CD8-positive, alpha-beta T cell (primary cell): ENCODE measurements at places on chromosomes 1 and 21. TPM values are rescaled to one million over a fixed set of nuclear protein-coding genes. Genes with fewer than 3 reads are reported as not detected.

GRCh38 chr1:17094664-17095063 lies 24.6 kb downstream of the PADI2 start:
- DNase-seq = no peak

DNA sequence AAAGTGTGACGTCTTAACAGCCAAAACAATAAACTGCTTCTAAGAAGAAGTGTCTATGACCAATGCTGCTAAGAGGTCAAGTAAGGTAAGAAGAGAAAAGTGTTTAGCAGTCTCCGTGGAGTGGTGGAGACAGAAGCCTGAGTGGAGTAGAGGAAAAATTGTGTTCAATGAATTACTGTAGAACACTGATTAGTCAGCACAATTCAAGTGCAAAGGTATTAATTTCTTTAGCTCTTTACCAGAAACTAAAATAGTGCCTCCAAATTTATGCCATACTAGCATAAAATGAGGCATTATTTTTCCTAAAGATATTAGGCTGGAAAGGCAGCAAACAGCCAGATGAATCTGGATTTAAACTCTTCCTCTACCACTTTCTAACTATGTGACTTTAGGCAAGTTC lies 56.1 kb downstream of the PIK3R3 start:
- DNase-seq = no peak

GRCh38 chr1:50974618-50974935 lies 4.5 kb downstream of the CDKN2C start:
- no peak for DNase-seq

- no peak for DNase-seq
Observed at GRCh38 chr1:65048335-65048734, 82.0 kb upstream of the JAK1 start.

DNA sequence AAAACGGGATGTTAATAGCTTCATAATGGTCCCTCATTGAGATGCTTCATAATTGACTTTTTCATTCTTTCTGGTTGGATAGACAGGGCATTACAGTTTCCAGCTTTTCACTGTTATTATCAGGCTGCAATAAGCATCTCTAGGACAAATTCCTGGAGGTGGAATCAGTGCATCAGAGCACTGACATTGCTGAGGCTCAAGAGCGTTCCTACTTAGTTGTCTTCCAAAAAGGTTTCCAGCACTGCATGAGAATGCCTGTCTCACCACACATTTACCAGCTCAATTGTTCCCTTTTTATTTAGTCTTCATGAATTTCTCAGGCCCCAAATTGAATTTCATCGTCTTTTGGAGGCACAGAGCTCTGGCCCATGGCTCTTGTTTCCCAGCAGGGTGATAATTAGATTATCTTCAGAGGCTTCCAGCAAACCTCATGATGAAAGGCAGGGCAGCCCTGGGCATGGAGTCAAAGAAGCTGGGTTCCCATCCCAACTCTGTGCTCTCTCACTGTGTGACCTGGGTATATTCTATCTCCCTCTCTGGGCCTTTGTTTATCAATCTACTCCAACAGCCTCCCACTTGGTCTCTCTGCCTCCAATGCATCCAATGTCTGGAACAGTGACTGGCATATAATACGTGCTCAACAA lies 451.4 kb downstream of the PTPRU start:
- no peak for DNase-seq

DNA sequence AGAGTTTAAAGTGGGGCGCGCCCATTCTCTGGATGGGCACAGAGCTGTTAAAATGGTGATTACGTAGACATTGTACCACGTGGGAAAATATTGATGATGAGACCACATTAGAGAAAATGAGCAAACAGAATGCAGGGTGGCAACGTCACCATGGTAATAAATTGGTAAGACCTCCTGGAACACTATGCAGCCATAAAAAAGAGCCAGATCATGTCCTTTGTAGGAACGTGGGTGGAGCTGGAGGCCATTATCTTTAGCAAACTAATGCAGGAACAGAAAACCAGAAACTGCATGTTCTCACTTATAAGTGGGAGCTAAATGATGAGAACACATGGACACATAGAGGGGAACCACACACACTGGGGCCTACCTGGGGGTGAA lies 53.5 kb upstream of the CLDN14 start:
- DNase-seq = no peak

DNA sequence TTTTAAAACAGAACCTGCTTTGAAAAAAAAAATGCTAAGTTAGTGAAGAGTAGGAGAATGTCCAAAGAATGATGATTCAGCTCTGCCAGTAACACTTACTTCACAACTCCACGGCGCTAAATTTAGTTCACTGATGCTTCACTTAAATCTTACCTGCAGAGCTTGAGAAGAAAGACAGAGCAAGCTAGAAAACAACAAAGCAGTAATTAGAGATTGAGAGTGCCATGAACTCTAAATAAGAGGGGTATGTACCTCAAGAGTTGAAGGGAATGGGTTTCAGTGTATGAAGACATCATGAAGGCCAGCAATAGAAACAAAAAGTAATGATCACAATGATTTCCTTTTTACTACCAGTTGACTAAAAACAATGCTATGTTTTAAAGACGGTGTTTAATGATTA lies 32.8 kb downstream of the EPRS1 start:
- no peak for DNase-seq

DNA sequence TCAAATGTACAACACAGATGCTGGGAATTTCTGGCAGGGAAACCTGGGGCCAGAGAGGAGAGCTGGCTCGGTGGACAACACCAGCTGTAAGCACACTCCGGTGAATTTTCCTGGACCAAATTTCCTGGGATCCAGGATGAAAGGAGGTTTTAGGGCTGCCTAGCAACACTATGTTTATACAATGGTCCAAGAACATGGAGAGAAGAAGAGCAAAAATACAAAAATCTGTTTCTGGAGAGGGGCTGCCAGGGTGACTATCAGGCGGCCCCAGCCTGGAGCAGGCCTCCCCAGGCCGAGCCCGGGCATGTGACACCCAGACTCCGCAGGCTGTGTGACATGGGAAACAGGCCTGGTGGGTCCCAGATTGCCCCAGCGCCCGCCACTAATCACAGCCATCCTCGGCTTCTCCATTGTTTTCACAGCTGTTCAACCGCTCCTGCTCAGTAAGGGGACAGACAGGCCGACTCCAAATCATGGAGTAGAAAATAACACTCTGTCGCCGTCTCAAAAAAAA lies 336.0 kb upstream of the NFIA start:
- no peak for DNase-seq

GRCh38 chr1:43660355-43660754 lies 10.4 kb downstream of the KDM4A start:
- DNase-seq = no peak

- peak; percentile 56 for DNase-seq
Observed at GRCh38 chr1:155277902-155278688, 832 bp downstream of the HCN3 start.

- peak; percentile 86 for DNase-seq
Observed at GRCh38 chr1:9689011-9689706, 37.6 kb downstream of the PIK3CD start.

GRCh38 chr1:233063462-233063861 lies 113.1 kb downstream of the NTPCR start:
- DNase-seq = no peak

DNA sequence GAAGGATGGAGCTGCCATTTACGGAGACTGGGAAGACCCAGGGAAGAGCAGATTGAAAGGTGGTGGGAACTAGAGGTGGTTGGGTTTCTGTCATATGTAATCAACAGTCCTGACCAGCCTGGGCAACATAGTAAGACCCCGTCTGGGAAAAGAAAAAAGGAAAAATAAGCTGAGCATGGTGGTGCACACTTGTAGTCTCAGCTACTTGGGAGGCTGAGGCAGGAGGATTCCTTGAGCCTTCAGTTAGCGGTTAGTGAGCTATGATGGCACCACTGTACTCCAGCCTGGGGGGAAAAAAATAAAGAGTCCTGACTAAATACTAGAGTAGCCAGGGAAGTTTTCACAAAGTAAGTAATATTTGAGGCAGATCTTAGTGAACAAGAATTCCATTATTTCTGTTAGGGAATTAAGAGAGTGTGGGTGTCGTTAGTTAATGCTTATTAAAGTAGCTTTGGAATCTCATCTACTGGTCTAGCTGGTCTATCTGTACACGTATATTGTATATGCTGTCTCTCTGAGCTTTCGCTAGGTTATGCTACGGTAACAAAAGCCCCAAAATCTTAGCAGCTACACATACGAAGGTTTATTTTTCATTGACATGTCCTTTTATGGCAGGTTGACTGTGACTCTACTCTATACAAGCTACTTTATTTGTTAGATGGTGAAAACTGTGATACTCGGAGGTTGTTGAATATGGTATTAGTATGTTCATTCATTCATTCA lies 4.4 kb downstream of the NBPF1 start:
- DNase-seq = no peak

- peak; percentile 43 for DNase-seq
Observed at GRCh38 chr1:85278853-85279314, 2.5 kb upstream of the BCL10 start.

DNA sequence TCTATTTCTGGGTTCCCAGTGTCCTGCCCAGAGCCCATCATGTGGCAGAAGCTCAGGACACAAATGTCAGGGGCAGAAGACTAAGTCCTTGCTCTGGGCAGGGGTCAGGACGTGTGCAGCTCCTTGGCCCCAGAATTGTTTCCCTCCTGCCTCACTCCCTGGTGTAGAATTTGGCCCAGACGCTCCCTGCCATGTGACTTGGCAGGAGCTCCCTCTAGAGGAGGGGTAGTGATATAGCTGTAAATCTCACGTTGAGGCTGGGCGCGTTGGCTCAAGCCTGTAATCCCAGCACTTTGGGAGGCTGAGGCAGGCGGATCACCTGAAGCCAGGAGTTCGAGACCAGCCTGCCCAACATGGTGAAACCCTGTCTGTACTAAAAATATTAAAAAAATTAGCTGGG lies 91.2 kb downstream of the UBIAD1 start:
- no peak for DNase-seq

GRCh38 chr1:59124166-59124565 lies 172.7 kb upstream of the FGGY start:
- DNase-seq = no peak

DNA sequence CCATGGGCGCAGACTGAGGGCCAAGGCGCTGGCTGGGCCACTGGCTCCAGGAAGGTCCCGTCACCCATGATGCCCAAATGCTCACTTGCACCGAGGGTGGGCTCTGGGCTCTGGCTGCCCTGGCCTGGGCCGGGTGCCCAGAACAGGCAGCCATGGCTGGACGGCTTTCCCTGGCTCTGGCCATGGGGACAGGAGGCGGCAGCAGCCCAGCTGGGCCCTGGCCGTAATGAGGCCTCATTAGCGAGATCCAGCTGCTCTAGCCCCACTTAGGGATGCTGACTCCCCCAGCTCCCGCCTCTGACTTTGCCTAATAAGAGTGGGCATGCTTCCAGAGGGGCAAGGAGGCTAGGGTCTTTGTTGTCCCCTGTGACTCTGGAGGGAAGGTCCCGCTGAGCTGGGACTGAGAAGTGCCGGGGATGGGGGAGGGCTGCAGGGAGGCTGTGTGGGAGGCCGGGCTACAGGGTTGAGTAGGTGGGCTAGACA lies 11.8 kb downstream of the SLC6A9 start:
- no peak for DNase-seq

SAMD13 gene
- total RNA-seq = not detected

CD2 gene
- total RNA-seq = 102 TPM

LGR6 gene
- 1.7 TPM for total RNA-seq

MECR gene
- total RNA-seq = 5.5 TPM

RPE65 gene
- total RNA-seq = not detected

NID1 gene
- not detected for total RNA-seq

PTP4A2 gene
- 257 TPM for total RNA-seq
